ENCODE measurements at places on chromosomes 2 and 18. TPM values are rescaled to one million over a fixed set of nuclear protein-coding genes. Genes with fewer than 3 reads are reported as not detected.

- no peak for DNase-seq
Observed at GRCh38 chr2:11677136-11678055, 7.4 kb upstream of the NTSR2 start.

The HOXD13 gene
- total RNA-seq: not detected

GRCh38 chr18:65760457-65760856, 9.6 kb downstream of the CDH7 start:
- no peak for DNase-seq

DNA sequence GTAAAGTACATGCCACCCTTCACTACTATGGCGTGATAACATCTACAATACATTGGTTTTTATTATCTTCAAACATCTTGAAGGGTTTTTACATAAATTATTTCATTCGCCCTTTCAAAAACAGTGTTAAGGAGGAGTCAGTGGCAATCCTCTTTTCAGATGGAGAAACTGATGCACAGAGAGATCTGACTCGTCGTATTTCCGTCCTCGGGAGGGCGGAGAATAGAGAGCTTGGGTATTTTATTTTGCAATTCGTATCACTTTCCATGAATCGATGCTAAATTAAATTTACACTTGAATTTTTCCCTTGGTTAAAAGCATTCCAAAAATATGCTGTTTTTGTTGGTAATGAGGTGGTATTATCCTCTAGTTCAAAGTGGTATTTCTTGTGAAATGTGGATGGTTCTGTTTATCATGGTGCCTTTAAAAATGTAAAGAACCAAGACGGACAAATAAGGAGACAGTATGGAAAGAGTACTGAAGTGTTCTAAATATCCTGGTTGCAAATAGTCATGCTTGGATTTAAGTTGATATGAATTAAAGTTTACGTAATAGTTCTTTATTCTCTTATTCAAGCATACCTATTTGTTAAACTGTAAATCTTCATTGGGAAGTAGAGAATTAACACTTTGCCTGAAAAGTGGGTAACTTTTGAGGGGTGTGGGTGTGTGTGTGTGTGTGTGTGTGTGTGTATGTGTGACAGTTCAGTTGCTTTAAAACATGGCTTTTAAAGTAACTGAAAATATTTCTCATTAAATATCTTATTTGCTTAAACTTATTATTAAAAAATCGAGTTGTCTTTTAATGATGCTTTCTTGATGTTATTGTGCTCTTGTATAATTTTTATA, 5.6 kb downstream of the PHLPP1 start:
- no peak for DNase-seq

The TFPI gene
- 608 TPM for total RNA-seq

GRCh38 chr2:113010088-113010487, 4.8 kb downstream of the IL36A start:
- no peak for DNase-seq

The UGT1A3 gene
- total RNA-seq: not detected

DNA sequence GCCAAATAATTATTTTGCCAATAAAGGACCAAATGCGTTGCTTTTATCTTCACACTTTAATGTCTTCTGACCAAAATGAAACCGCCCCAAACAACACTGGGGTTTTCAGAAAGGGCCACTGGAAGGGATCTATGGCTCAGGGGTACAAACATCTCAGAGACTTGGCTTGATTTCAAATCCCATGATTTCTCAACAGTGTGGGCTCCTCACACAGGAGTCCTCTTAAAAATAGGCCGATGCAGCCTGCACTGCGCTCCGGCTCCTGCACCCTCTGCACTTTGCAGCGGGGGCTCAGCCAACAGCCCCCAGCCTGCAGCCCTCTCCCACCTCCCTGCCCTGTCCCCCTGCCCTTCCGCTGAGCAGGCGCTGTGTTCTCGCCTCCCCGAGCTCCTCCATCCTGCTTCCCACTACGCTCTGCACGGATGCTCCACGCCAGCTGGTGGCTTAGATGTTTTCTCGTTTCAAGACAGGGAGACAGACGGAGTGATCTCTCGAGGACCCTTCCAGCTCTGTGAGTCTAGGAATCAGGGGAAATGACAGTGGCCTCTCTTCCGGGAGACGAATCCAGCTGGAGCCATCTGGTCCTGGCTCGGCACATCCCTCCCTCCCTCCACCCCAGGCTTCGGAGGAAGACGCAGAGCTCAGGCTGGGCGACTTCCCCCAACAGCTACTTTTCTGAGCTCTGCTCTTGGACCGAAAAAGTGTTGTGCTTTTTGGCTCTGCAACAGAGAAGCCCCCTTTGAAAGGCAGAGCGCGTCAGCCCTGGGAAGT, 71.4 kb downstream of the KCNF1 start:
- no peak for DNase-seq

The ZDBF2 gene
- total RNA-seq: 12.1 TPM

DNA sequence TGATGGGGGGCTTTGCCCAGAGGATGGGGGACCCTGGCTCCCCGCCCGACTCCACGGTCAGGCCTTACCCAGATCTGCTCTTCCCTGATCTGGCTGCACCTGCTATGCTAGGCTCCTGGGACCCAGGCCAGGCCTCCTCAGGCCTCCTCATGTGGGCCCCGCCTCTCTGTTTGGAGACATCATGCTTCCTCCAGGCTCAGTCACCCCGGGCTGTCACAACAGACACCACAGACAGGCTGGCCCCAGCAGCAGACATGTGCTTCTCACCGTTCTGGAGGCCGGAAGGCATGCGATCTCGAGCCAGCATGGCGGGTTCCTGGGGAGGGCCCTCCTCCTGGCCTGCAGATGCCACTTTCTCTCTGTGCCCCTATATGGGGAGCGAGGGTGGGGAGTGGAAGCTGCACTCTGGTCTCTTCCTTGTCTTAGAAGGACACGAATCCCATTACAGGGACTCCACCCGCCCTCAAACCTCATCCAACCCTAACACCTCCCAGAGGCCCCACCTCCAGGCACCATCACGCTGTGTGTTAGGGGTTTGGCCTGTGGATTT, 10.8 kb upstream of the NEU4 start:
- DNase-seq: no peak

- peak; percentile 4 for DNase-seq
Observed at GRCh38 chr2:55518841-55519165, 715 bp upstream of the CFAP36 start.

The DSC2 gene
- total RNA-seq: not detected

DNA sequence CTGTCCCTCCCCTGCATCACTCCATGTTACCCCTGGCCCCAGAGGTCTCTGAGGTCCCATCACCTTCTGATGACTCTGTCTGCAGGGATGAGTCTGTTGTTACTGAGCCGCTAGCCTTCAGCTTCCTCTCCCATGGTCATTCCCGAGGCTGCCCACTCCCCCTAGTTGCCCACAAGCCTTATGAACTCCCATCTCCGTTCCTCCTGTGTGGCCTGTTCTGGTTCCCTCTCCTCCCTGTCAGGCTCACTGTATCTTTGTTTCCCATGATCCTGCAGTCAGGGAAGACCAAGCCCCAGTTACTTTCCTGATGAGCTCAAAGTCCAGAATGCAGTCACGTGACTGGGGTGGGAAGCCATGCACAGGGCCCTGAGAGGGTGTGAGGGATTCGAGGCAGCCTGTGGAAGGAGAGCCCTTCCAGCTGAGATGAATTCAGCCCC, 39.5 kb downstream of the INPP4A start:
- DNase-seq: no peak

DNA sequence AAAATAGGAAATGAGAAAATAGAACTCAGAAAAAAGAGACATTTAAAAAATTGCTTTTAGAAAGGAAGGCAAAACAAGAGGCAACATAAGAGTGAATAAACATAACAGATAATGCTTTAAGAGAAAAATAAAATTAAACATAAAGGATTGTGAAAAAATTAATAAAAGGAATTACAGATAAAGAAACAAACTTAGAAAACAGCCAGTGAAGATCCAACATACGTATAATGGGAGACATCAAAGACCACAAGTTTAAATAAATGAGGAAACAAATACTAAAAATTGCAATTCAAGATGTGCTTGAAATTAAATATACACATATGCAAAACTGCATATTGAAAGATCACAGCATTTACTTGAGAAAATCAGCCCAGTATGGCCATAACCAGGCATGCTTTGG, 448.9 kb downstream of the NBAS start:
- peak; percentile 10 for DNase-seq

DNA sequence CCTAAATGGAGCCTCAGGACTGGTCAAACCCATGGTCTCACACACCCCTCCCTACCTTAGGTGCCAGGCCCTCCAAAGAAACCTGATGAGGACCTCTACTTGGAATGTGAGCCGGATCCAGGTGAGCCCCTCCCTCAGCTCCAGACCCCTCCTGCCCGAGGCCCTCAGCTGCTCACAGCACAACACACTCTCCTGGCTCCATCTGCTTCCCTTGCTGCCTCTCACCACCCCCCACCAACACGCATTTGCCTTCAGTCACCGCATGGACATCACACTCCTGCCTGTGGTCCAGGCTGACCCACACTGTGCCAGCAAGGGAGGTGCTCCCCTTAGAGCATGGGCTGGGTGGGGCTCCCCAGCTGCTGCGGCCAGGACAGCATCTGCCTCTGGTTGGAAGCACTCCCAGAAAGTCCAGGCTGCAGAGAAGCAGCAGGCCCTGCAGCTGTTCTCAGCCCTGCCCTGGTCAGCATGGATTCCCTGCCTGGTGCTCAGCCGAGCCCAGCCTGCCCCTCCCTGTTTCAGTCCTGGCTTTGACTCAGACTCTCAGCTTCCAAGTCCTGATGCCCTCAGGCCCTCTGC, 15.1 kb downstream of the SH2D6 start:
- DNase-seq: peak; percentile 100

DNA sequence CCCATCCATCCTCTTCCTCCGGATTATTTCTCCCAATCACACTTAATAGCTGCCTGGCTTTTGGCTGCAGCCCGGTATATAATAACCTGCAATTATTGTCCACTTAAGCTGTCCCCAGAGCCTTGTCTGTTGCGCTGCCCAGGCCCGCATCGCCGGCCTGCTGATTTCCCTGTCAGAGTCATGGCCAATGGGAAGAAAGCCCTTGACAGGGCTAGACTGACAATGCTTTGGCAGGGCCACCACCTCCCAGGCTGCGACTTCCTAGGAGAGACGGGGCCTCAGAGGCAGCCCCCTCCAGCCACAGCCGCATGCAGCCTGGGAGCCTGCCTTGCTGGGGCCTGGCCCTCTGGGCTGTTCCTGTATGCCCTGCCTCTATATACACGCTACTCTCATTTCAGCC, 10.0 kb upstream of the CELF4 start:
- no peak for DNase-seq

GRCh38 chr18:32893915-32894314, 121.1 kb upstream of the KLHL14 start:
- DNase-seq: peak; percentile 28

GRCh38 chr2:211967234-211967633, 571.4 kb downstream of the ERBB4 start:
- no peak for DNase-seq

DNA sequence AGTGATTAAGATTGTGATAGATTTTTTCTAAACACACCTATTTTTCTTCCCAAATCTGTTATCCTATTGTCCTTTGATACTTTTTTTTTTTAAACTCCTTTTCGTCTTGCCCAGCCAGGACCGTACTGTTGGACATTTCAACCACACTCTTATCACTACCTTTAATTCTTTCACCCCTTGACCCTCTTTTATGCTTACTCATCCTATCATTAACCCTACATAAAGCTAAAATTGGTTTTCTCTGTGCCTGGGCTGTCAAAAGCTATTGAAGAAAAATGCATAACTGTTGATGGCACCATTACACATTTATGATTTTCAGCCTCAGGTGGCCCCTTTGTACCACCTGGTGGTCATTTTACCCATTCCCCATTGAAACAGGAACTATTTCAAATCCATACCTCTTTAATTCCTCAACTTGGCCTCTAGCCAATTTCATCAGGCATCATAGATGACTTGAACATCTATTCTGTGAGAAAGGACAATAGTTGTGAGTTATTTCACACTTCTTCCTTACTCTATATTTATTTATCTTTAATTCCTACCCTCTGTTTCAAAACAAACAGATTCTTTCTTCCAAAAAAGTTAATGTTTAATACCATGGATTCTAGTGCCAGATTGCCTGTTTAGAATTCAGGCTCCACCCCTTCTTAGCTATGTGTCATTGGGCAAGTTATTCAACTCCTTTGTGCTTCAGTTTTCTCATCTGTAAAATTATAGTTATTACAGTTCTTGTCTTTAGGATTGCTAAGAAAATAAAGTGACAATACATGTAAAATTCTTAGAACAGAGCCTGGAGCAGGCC, 258.6 kb downstream of the CAMKMT start:
- DNase-seq: no peak

DNA sequence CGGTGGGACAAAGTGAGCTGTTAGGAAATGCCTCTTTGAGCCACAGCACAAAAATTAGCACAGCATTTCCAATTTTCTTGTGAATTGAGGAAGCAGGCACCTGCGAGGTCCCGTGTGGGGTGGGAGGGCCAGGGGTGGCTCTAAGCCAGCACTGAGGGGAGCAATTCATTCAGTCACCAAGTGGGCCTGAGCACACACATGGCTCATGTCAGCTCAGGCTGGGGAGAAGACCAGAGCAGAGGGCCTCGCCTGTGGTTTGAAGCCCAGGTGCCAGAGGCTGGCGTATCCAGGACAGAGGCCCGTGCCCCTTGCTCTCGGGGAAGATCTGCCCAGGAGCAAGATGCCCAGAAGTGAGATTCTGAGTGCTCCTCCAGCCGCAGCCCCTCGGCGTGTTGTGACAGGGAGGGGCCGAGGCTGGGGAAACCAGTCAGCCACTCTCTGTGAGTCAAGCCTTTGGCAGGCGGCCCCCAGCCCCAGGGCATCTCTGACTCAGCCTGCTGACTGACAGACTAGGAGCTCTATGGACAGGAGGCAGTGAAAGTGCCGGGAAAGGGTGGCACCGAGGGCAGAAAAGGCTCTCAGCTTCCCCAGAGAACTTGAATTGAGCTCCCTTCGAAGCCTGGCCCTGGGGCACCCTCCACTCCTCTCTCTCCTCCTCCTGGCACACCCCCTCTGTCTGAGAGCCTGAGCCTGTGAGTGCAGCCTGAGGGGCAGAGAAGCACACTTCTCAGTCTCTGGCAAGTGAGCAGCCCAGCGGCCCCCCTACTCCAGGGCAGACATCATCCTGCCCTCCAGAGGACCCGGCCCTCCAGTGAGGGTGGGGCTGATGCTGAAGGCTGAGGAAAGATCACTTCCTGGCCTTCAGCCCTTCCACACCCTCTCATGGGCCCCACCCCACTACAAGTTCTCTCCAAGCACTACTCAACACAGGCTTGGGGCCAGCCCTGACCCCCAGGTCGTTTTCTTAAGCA, 32.3 kb downstream of the CYP26B1 start:
- DNase-seq: peak; percentile 84

The TMEM17 gene
- 2.5 TPM for total RNA-seq

GRCh38 chr2:39743269-39743776, 35.7 kb downstream of the THUMPD2 start:
- DNase-seq: no peak

The CTAGE1 gene
- not detected for total RNA-seq

- DNase-seq: no peak
Observed at GRCh38 chr18:67135981-67136380, 380.5 kb downstream of the DSEL start.

- no peak for DNase-seq
Observed at GRCh38 chr2:165408186-165408585, 61.3 kb upstream of the CSRNP3 start.

The ANKRD30BL gene
- total RNA-seq: not detected

DNA sequence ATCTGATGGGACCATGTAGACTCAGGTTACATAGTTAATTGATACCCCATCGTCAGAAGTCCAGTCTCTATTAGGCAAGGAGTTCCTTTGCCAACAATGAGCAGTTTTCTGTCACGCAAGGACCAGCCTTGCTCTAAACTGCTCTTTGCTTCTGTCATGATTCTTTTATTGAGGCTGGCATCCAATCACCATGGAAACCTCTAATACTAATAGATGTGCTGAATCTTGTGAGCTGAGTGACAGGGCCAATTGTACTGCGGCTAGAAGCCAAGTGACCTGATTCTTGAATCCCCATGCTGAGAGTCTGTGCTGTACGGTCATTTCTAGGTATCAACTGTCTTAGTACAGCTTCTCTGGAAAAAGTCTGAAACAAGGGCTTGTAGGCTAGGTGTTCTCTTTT, 395.6 kb downstream of the RND3 start:
- DNase-seq: peak; percentile 72

The ACKR3 gene
- total RNA-seq: not detected

All from LHCN-M2 (cell line).